Small intestine (tissue), 16 donors: ENCODE measurements at places on chromosomes 7 and 10. TPM values are rescaled to one million over a fixed set of nuclear protein-coding genes. Genes with fewer than 3 reads are reported as not detected.

DNA sequence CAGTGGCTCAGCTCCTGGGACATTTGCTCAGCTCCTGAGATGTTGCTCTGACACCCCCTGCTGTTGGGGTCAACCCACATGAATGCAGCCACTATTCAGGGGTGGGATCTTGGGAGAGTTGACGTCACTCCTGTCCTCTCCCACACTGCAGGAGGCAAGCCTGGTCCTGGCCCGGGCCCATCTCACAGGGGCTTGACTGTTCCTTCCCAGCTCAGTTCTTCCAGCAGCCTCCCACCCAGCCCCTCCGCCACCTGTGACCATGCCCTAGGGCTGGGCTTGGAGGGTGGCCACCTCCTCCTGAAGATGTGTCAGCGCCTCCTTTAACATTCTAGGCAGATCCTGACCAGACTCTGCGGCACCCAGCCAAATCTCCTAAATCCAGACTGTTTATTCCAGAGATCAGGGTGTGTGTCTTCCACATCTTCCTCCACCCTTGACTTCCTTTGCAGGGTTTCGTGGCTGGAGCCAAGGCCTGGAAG, 19.1 kb upstream of the OPALIN start:
- H3K27ac ChIP-seq, result no peak overlapping the region
- no peak for DNase-seq
- no peak overlapping the region for H3K4me3 ChIP-seq
- no peaks in the 10 kb centered on the region for H3K4me1 ChIP-seq
- H3K36me3 ChIP-seq, result no peaks in the 10 kb centered on the region

Gene FAM13C
- not detected for polyA plus RNA-seq

Gene FANK1
- polyA plus RNA-seq, result 3.9 TPM

GRCh38 chr7:30525429-30525828, 20.8 kb upstream of the GGCT start:
- H3K27me3 ChIP-seq, result no peaks in the 10 kb centered on the region
- no peaks in the 10 kb centered on the region for H3K36me3 ChIP-seq
- no peak overlapping the region for H3K4me3 ChIP-seq
- H3K27ac ChIP-seq, result peak overlapping the region; percentile 27

Gene PCDH15
- polyA plus RNA-seq, result not detected

Gene RHOBTB1
- polyA plus RNA-seq, result 6.8 TPM

- peaks cover 47% of the 10 kb centered on the region for H3K36me3 ChIP-seq
- no peaks in the 10 kb centered on the region for H3K4me1 ChIP-seq
- no peak overlapping the region for H3K27ac ChIP-seq
- no peak overlapping the region for H3K4me3 ChIP-seq
- H3K27me3 ChIP-seq, result no peaks in the 10 kb centered on the region
Observed at GRCh38 chr10:121490871-121491519, 107.2 kb downstream of the FGFR2 start.

GRCh38 chr10:30877111-30877510, 154.6 kb downstream of the ZNF438 start:
- no peaks in the 10 kb centered on the region for H3K4me1 ChIP-seq
- no peak overlapping the region for H3K27ac ChIP-seq

- no peaks in the 10 kb centered on the region for H3K36me3 ChIP-seq
- H3K4me1 ChIP-seq, result no peaks in the 10 kb centered on the region
- DNase-seq, result no peak
- no peak overlapping the region for H3K27ac ChIP-seq
Observed at GRCh38 chr7:90674625-90675024, 78.5 kb downstream of the CDK14 start.

DNA sequence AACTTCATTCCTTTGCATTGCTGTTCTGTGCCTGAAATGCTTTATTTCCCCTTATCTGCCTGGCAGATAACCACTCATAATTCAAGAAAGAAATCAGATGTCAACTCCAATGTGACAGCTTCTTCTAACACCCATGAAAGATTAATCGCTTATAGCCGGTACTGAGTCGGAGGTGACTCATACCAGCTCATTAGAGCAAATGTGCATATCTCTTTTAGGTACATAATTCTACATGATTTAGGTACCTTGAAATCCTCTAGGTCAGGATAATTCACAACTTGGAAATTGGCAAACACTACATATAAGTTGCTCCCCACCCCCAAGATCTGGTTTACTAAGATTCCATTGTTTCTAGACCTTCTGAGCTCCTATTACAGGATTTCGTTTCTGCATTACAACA, 554.4 kb upstream of the SORCS1 start:
- no peak for DNase-seq
- H3K27ac ChIP-seq, result no peak overlapping the region
- H3K4me3 ChIP-seq, result no peak overlapping the region
- H3K4me1 ChIP-seq, result no peaks in the 10 kb centered on the region
- H3K36me3 ChIP-seq, result no peaks in the 10 kb centered on the region
- H3K27me3 ChIP-seq, result no peaks in the 10 kb centered on the region

Gene MRPS24
- 88.9 TPM for polyA plus RNA-seq

- H3K27me3 ChIP-seq, result no peaks in the 10 kb centered on the region
- no peaks in the 10 kb centered on the region for H3K36me3 ChIP-seq
- H3K27ac ChIP-seq, result no peak overlapping the region
- H3K4me3 ChIP-seq, result no peak overlapping the region
Observed at GRCh38 chr7:91596287-91596686, 284.2 kb downstream of the MTERF1 start.

DNA sequence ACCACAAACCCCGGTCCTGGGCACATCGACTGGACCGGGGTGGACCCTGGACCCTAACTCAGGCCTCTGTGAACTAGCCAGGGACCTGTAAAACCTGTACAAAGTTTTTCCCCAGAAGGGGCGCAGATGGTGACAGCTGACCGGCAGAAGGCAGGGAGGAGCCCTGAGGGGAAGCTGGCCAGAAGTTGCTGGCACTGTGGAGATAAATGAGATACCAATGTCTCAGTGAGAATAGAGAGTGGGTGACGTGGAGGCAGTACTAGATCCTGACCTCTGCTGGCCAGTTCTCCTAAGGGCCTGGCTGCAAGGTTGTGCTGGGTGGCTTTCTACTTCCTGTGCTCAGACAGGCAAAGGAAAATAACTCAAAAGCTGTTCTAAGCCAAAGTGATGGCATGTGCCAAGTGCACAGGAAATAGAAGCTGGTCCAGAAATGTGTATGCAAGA, 10.6 kb upstream of the TSPAN14 start:
- H3K4me3 ChIP-seq, result no peak overlapping the region
- no peaks in the 10 kb centered on the region for H3K36me3 ChIP-seq
- DNase-seq, result no peak
- H3K27me3 ChIP-seq, result no peaks in the 10 kb centered on the region
- no peaks in the 10 kb centered on the region for H3K4me1 ChIP-seq

DNA sequence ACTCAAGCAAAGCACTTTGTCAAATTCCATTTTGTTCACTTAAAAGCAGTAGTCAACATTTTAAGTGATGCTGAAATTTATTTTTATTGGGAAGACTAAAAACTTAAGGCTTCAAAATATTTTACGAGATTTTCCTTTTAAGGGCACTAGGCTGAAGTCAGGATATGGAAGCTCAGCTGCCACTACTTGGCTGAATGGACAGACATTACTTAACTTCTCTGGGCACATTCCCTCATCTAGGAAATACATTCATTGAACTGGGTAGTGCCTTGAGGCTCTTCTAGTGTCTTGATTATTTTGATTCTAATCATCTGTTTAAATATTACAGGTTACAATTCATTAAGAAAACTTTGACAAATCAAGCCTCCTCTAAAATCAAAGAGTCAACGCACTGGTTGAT, 11.1 kb downstream of the MEOX2 start:
- DNase-seq, result no peak
- no peaks in the 10 kb centered on the region for H3K27me3 ChIP-seq
- no peak overlapping the region for H3K27ac ChIP-seq
- H3K4me3 ChIP-seq, result no peak overlapping the region
- H3K4me1 ChIP-seq, result no peaks in the 10 kb centered on the region
- no peaks in the 10 kb centered on the region for H3K36me3 ChIP-seq

DNA sequence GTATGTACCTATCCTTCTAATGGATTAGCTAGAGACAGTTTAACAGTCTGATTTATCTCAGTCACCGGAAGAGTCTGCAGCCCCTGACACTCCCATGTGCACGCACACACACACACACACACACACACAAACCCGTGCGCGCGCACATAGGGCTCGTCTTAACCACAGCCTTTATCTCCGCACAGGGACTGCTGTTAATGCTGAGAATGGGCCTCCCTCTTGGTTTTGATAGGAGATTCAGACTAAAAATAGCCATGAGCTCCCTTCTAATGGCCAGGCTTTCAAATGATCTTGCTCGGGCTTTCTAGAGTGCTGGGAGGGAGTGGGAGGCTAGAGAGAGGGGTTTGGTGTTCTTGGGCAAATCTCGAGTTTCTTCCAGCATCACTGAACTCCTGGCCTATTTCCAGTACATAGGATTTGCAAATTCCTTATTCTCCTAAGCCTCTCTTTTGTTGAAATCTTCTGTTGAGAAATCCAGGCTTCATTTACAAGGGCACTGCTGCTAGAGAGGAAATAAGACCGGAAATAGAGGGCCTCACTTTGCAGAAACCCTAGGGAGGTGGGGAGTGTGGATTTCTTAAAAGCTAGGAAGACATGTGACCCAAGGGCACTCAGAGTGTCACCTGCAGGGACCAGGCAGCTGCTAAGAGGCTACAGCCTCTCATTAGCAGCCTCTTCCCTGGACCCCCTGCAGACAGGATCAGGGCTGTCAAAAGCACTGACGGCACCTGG, 2.4 kb downstream of the TMEM72 start:
- H3K36me3 ChIP-seq, result no peaks in the 10 kb centered on the region
- no peaks in the 10 kb centered on the region for H3K27me3 ChIP-seq
- no peak overlapping the region for H3K27ac ChIP-seq
- DNase-seq, result no peak
- H3K4me3 ChIP-seq, result no peak overlapping the region

DNA sequence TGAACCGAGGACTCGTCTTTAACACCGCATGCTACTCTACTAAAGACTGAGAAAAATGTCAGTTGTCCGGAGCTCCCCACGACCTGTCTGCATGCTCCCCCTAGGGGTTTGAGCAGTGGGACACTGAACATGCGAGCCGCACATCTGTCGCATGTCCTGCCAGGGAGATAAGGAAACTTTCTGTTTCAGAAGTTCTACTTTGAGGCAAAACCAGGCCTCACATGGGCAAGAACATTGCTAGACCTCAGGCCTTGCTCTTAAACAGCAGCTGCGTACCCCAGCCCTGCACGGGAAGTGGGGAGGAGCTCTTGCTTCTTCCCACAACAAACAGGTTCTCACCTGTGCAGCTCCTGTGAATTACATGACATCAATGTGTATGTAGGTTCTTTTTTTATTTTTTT, 30.3 kb upstream of the HERPUD2 start:
- peak overlapping the region; percentile 64 for H3K27ac ChIP-seq
- DNase-seq, result peak; percentile 61
- no peaks in the 10 kb centered on the region for H3K4me1 ChIP-seq
- no peak overlapping the region for H3K4me3 ChIP-seq

DNA sequence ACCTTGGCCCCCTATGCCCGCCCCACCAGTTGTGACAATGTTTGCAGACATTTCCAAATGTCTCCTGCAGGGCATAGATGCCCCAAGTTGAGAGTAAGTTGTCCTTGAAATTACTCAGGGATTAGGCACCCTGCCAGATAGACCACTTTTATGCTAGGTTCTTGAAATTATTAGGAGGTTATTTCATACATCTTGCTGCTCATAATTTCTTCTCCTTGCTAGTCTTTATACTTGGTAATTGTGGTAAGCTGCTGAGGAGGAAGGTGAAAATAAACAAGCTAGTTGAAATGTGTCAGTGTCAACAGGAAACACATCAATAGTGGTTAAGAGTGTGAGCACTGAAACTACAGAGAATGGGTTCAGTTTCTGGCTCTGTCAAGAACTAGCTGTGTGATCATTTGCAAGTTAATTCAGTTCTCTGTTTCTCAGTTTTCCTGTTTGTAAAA, 63.7 kb upstream of the AOAH start:
- peak overlapping the region; percentile 83 for H3K27ac ChIP-seq
- no peaks in the 10 kb centered on the region for H3K27me3 ChIP-seq
- H3K4me3 ChIP-seq, result no peak overlapping the region
- H3K4me1 ChIP-seq, result no peaks in the 10 kb centered on the region
- peak; percentile 54 for DNase-seq

Gene ELAPOR2
- polyA plus RNA-seq, result 7.6 TPM

- no peaks in the 10 kb centered on the region for H3K4me1 ChIP-seq
Observed at GRCh38 chr10:32923849-32924248, 34.2 kb downstream of the ITGB1 start.

DNA sequence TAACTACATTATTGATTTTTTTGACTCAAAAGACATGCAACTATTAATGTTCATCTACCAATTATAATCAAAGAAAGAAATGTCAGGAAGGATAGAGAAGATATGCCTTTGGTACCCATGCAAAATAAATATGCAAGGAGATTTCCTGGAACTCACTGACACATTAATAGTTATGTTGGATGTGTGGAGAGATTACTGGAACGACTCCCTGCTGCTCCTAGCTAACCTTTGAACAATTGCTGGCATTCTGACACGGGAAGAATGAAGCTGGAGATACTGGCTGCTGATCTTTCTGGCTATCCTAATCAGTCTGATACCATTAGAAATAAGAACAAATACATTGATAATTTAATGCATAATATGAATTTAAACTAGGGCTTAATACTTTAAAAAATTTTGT, 507.9 kb upstream of the NRG3 start:
- no peak overlapping the region for H3K4me3 ChIP-seq
- H3K27ac ChIP-seq, result no peak overlapping the region
- no peaks in the 10 kb centered on the region for H3K27me3 ChIP-seq
- no peaks in the 10 kb centered on the region for H3K36me3 ChIP-seq
- H3K4me1 ChIP-seq, result no peaks in the 10 kb centered on the region

- no peaks in the 10 kb centered on the region for H3K27me3 ChIP-seq
- H3K4me1 ChIP-seq, result no peaks in the 10 kb centered on the region
- no peak overlapping the region for H3K4me3 ChIP-seq
- no peak overlapping the region for H3K27ac ChIP-seq
Observed at GRCh38 chr10:130686689-130687300, 550.6 kb downstream of the GLRX3 start.

DNA sequence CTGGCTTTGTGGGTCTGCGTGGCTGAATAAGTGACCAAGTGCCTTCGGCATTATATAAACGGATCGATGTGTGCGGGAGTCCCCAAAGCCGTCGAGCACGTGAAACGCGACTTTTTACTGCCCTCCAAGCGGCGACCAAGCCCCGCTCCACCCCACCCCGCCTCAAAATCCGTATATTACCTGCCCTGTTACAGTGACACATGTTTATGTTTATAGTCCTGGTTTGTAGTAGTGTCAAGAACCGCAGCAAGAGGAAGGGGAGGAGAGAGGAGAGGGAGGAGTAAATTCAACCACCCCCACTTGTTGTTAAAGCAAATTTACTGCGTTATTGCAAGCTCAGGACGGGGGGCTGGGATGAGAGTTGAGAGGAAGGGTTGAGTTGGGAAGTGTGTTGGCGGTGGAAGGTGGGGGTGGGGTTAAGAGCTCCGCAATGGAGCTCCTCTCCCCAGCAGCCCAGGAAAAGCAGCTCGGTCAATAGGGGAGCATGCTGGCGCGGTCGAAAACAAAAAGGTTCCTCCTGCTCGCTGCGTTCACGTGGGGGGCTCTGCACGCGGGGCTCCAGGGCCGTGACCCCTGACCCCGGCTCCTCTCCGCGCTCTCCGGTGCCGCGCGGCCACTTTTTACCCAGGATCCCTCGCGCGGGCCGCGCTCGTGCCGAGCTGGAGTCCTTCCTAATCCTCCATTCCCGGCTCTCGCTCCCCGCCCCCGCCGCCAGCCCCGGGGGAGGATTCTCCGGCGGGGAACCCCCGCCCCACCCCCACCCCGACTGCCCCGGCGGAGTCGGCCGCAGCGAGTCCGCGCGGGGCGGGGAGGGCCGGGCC, at the start of gene SKIDA1:
Gene SKIDA1, minus strand, starts transcription at position 316 of the 821 bp plus-strand sequence. CDS start 7,860 bp downstream, outside the sequence.
- peak; percentile 60 for DNase-seq
- H3K36me3 ChIP-seq, result no peaks in the 10 kb centered on the region
- peak within 1 kb of the TSS; percentile 67 for H3K4me3 ChIP-seq
- H3K27me3 ChIP-seq, result no peaks in the 10 kb centered on the region
